Activated CD4-positive, alpha-beta T cell treated with anti-CD3 and anti-CD28 coated beads, Interleukin-2, amount 50 U/mL, for 4 hours (primary cell): ENCODE measurements at places on chromosomes 5 and 9.

GRCh38 chr9:74555565-74555964 lies 58.4 kb downstream of the RORB start:
- no peak for DNase-seq

DNA sequence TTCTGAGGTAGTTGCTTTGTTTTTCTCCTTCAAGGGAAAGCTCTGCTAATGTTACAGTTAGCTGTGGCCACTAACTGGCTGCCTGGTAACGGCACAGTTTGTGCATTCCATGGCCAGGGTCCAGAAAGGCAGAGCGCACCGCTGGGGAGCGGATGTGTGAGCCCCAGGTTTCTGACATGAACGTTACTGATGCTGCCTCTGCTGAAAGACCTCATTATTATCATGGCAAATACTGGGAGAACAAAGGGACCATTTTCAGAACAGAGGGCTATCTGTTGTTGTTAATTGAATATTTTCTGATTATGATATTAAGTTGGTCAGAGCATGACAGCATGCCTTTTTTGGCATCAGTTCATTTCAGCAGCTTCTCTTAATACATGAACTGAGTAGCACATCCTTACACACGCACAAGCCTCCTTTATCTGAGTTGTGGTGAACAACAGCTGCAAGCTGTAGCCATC lies 134.1 kb downstream of the NUDT12 start:
- no peak for DNase-seq

DNA sequence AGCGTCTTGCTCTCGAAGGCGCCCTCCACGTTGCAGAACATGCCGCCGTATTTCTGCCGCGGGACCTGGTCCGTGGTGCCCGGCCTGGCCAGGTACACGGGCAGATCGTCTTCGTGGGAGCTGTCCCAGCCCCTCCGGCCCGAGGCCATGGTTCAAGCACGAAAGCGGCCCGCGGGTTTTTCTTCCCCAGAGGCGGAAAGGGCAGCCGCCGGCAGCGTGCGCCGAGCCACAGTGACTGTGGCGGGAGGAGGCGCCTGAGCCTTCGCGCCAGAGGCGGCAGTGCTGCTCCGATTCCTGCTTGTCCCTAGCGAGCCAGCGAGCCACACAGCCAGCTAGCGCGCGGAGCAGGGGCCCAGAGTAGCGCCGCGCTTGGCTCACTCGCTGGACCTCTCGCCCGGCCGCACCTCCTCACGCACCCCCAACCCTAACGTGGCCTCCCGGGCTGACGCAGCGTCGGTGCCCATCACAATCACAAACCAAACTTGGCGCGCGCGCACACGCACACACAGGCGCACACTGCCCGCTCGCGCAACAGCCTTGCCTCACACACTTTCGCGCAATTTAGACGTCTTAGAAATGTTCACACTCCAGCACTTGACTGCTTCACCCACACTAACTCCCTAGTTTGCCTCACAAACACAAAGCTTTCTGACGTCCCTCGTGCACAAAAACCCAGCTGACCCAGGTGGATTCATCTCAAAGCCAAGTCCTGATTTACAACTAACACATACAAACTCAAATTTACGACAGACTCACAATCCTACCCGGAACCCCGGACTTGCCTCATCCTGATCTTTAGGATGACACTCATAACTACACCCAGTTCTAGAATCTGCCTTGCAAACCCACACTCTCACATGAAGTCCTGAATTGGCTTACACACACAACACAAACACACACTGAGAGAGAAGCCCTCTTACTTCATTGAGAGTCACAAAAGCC lies at the start of gene DPYSL3:
Gene DPYSL3, minus strand, starts transcription at position 359 of the 942 bp plus-strand sequence. Its CDS starts 210 bp downstream, at position 149.
- DNase-seq, result no peak

DNA sequence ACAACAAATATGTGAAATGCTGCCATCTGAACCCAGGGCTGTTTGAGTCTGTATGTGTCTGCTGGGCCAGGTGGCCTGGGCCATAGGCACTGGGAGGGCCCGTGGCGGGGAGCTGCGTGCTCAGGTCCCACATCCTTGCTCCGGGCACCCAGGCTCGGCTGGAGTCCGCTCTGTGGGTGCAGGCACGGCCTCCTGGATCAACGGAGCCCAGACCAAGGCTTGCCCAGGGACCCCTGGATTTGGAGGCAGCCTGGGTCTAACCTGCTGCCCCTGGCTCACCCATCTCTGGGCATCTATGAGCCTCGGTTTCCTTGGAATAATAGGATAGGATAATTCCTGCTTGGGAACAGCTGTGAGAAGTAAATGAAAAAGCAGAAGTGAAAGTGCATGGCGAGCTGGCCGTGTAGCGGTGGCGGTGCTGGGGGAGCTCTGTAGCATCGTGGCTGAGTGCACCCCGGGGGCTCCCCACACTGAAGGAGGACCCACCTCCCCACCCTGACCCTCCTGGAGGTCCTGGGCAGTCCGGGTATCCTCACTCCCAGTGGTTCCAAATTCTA lies 1.2 kb downstream of the CDHR2 start:
- DNase-seq, result no peak

- no peak for DNase-seq
Observed at GRCh38 chr5:65880496-65881072, 45.8 kb upstream of the ERBIN start.

GRCh38 chr9:87569008-87569509 lies 71.4 kb downstream of the DAPK1 start:
- no peak for DNase-seq

DNA sequence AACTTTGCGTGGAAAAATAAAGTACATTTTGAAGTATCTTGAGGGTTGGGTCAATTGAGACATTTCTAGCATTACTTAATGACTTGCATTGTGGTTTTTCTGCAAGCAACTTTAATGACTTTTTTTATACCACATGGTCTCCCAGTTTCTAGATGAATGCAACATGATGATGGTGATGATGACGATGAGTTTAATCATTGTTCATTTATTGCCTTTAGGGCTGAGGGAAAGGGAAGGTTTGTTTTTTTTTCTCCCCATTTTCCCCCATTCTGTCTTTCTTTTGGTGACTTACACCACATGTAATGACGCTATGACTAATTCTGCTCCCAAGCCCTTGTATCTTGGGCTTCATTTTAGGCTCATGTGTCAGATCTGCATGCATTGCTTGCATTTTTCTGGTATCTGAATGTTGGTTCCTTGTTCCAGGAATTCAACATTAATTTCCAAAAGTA lies 57.7 kb upstream of the NXNL2 start:
- no peak for DNase-seq

DNA sequence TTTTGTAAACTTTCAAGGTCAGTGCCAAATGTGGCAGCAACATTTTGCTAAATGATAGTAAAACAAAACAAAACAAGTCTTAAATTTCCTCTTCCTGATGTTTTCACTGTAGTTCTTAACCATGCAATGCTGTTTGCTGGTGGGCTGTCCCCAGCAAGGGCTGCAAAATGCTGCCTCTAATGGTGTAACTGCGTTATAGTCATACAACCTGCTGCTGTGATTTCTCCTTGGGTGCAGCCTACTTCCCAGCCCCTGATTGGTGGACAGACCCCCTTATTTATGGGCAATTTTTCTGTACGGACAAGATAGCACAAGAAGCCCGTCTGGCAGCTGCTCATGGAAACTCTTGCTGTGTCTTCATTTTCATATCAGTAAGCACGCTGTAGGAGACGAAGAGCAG lies 26.6 kb upstream of the PIP5K1B start:
- DNase-seq, result no peak

DNA sequence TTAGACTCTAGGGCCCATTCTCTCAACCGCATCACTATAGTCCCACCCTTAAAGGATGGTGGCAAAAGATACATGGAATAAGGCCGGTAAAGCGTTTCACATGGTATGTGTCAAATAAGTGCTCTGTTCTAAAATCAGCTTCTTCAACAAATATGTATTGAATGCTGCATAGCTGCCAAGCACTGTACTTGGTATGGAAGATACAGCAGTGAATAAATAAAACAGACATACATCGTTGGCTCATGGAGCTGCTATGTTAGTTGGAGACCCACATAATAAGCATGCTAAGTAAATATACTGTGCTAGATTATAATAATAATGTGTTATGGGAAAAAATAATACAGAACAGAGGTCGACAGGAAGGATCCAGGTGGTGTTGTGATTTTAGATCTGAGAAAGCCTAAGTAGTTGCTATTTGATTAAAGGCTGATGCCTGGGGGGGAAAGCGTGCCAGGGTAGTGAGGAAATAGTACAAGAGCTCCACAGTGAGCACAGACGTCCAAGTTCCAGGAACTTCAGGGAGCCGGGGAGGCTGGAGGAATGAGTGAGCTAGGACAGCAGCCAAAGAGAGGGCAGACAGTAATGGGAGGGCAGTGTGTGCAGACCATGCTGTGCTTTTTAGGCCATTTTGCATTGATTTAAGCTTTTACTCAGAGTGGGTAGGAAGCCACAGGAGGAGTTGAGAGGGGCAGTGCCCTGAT lies 93.7 kb downstream of the JAKMIP2 start:
- DNase-seq, result no peak

DNA sequence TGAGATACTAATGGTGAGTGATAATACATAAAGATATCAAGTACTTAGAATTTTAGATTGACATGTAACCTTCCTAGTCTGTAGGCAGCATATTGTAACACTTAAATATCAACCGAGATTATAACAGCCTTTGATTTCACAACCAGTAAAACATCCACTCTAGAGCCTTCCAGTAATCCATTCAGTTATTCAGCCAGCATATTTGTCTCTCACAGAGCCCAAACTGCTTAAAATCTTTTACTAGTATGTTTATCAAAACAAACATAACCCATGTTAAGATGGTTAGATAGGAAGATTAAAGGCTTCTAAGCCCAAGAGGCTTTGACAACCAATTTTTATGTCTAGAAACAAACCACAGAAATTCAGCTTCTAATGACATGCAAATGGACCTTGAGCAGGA lies 177.9 kb upstream of the FST start:
- DNase-seq, result no peak

DNA sequence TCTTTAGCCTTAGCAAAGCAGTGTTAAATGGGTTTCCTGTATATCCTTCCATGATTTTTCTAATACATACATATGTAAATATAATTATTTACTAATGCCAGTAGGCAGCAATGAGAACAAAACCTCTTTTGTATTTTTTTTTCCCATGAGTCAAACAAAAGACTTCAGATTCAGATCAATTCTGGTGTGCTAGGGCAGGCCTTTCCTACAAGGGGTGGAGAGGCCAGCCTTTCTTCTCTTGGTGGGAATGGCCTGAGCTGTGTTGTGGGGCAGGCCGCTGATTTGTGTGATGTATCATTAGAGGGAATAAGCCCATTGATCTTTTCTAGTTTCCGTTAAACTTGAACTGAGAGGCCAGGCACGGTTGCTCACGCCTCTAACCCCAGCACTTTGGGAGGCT lies 115.5 kb upstream of the DMRT1 start:
- DNase-seq, result no peak

- no peak for DNase-seq
Observed at GRCh38 chr9:129936222-129936621, 101.0 kb downstream of the USP20 start.

DNA sequence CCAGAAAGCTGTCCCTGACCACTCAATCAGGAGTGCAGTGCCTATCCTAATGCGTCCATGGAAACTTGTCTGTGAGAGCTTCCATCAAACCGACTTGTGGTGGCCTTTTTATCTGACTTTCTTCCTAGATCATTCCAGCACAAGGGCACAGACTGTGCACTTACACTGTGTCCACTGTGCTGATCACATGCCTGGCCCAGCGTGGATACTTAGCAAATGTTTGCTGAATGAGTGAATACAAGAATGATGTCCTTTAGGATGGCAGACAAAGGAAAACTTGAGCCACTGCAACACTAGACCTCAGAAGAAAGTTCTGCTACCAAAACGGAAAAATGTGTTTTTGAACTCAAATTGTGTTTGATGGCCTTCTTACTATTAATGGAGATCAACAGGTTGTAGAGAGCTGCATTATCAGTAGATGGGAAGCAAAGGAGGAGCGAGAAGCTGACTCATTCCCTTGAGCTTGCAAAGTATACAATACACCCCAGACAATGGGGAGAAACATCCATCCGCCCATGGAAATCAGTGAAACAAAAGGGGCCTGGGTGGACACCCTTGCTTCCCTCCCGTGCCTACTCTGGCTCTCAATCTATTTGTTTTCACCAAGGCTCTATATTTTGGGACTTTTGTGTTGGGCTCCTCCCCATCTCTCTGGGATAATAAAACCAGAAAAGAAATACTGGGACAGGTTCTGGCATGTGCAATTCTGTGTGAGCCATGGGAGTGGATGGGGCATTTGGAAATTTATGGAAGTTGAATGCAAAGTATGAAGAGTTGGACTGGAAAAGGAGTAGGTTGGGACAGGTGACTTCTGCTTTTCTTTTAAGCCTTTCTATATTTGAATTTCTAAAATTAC lies 76.2 kb upstream of the ZFAND5 start:
- no peak for DNase-seq

DNA sequence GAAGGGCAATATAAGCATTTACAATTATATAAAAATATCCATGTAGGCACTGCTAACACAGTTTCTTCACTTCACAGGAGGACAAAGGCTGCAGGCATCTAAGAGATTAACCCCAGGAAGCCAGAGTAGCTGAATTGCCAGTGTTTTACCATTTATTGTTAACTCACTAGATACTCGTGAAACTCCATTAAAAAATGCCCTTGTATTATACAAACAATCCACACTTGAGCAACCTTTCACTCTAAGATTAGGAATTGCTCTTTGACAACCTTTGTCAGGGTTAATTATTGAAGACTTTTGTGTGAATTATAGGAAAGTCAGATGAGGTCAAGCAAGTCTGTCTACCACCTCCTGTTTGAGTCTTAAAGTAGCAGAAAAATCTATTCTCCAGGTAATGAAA lies 317.8 kb downstream of the ADGRV1 start:
- DNase-seq, result no peak

GRCh38 chr5:83714810-83715209 lies 5.8 kb downstream of the HAPLN1 start:
- no peak for DNase-seq
